ENCODE measurements at places on chromosomes 1 and 21.
A peak's percentile ranks its signal among the peaks of the same experiment; 100 is the strongest.

DNA sequence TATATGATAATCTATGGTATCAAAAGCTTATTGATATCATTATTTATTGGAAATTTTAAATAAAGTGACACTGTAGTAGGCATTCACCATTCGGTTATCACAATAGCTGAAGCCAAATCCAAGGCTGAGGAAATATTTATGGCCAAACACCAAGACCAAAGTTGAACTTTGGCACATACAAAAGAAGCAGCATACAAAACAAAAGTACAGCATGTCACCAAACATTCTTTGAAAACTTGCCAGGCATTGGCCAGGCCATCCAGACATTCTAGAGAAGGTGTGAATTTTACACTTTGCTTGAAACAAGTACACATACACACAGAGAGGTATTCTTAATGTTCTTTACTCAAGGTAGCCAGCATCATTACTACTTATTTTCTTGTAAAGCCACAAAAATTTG lies 544.4 kb upstream of the CXADR start:
- no peak for DNase-seq

- no peak for DNase-seq
Observed at GRCh38 chr21:46120301-46121285, 22.7 kb downstream of the COL6A2 start.

GRCh38 chr1:75265792-75266191 lies 131.6 kb downstream of the LHX8 start:
- DNase-seq, result peak; percentile 9

DNA sequence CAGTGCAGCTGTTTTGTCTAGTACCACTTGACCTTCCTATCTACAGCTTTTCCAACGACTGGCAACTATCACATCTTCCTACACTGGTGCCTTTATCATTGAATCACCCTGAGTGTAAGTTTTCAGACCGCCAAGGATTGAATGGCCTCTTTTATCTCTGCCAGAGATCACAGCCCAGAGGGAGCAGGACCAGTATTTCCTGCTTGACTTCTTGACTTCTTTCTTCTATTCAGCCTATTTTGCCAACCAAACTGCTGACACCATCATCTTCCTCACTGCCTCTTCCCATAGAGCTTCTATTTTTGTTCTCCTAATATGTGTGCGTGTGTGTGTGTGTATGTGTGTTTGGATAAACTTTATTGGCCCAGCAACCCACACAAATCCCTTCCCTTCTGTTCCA lies 53.8 kb downstream of the SERBP1 start:
- no peak for DNase-seq

GRCh38 chr1:219500327-219500897 lies 112.5 kb downstream of the ZC3H11B start:
- no peak for DNase-seq

DNA sequence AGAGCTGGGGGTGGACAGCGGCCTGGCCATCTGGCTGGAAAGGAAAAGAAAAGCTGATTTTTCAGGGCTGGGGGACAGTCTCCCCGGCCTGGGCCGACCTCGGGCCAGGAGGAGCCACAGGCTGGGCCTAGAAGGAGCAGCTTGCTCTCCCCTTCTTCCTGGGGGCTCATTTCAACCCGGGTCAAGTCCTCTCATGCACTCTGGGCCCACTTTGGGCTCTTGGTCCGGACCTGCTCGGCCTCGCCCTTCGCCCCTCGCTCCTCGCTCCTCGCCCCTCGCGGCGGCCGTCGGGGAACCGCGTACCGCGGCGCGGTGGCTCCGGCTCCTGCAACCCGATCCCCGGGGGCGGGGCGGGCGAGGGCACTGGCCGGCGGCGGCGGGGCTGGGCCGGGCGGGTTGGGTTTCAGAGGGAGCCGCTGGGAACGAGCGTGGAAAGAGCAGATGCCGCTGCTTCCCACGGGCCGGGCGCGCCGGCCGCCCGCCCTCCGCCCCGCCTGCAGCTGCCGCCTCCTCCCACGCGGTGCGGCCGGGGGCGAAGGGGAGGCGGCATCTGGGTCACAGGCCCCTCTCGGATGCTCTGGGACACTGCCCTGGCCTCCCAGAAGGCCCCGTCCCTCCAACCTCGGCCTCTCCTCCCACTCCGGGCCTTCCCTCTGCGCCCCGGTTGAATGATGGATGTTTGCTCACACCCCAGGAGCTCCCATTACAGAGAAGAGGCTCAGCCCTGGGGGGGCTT lies 6.6 kb downstream of the HEYL start:
- no peak for DNase-seq

GRCh38 chr1:12140016-12140415 lies 26.8 kb upstream of the TNFRSF1B start:
- no peak for DNase-seq

GRCh38 chr1:31761883-31762282 lies 2.3 kb downstream of the ADGRB2 start:
- no peak for DNase-seq

- no peak for DNase-seq
Observed at GRCh38 chr1:39800471-39800835, 11.8 kb upstream of the BMP8B start.

GRCh38 chr1:8352471-8352845 lies 34.5 kb downstream of the SLC45A1 start:
- no peak for DNase-seq

GRCh38 chr1:61457526-61458040 lies 267.4 kb downstream of the TM2D1 start:
- no peak for DNase-seq

GRCh38 chr1:82920418-82921248 lies 1078.3 kb downstream of the TTLL7 start:
- DNase-seq, result no peak

GRCh38 chr1:165235155-165235776 lies 121.2 kb downstream of the LMX1A start:
- DNase-seq, result peak; percentile 42

DNA sequence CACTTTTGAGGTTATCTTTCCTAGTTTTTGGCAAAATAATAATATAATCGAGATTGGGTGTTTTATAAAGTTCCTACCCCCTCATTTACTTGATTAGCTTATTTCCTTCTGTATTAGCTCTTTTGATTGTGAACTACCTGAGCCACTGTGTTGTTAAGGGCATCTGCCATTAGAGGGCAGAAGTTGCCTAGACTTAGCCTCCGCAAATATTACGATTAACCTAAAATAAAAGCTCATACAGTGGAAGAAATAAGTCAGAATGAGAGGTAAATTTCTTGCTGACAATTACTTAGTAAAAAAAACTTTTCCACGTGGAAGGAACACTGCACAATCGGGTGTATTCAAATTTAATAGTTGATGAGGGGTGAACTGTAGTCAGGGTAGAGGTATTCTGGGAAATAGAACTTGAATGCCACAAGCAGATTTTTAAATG lies 2.3 kb downstream of the H3-3A start:
- peak; percentile 45 for DNase-seq

DNA sequence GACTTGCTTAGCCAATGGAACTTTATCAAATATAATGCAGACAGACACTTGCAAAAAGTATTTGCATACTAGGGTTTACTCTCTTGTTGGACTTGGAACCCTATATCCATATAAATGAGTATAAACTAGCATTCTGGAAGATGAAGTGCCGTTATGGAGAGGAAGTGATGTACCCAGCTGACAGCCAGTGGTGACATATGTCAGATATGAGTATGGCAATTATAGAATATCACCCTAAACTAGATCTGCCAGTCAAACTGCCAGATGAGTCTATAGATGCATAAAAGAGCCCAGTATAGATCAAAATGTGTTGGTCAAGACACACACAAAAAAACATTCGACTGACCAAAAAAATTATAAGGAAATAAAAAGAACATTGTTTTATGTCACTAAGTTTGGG lies 739.3 kb downstream of the PLA2G4A start:
- no peak for DNase-seq

GRCh38 chr1:234570329-234571120 lies 39.5 kb downstream of the IRF2BP2 start:
- no peak for DNase-seq

- no peak for DNase-seq
Observed at GRCh38 chr1:232521660-232522059, 108.3 kb downstream of the SIPA1L2 start.

DNA sequence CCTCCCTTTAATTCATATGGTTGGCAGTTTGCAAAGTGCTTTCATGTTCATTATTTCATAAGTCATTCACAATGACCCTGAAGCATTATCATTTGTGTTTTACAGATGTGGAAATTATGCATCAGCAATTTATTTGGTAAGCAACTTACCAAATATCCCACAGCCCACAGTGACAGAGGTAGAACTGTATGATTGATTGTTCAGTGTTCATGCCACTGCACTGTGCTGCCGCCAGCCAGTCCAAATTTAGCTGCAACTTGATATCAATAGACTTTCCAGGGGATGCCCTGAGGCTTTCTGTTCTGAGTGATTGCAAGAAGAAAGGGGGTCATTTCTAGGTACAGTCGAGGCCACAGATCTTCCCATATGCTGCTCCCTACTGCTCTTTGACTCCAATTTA lies 380.3 kb downstream of the PLPP3 start:
- no peak for DNase-seq

DNA sequence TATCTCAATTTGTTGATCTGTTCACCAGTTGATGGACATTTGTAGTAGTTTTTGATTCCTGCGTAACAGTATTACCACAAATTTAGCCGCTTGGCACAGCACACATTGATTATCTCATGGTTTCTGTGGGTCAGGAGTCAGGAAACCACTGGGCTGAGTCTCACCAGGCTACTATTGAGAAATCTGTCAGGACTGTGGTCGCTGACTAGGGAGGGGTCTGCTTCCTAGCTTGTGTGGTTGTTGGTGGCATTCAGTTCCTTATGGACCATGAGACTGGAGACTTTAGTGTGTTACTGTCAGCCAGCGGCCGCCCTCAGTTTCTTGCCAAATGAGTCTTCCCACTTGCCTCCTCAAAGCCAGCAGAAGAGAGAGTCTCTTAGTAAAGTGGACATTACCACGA lies 9.8 kb downstream of the PEX14 start:
- DNase-seq, result no peak

- DNase-seq, result no peak
Observed at GRCh38 chr1:57072401-57073110, 106.7 kb upstream of the C8B start.

GRCh38 chr1:12371053-12371452 lies 141.2 kb downstream of the VPS13D start:
- no peak for DNase-seq

- DNase-seq, result peak; percentile 50
Observed at GRCh38 chr1:14598007-14598497, 433 bp upstream of the KAZN start.

DNA sequence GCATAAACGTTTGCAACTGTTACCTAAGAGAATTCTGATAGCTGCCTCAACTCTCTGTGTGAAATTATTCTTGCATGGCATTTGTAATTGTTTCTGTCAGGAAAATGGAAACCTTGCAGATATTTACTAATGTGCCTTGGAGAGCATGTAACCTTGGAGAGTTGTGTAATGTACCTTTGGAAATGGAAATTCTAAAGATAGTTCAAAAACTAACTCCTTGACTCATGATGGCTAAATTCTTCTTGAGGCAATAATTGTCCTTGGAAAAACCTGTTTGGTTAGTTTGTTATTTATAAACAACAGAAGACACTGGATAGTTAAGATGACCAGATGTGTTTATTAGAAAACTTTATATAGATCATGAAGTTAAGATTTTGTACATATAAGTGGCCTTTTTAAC lies 1033.8 kb downstream of the PLA2G4A start:
- no peak for DNase-seq

DNA sequence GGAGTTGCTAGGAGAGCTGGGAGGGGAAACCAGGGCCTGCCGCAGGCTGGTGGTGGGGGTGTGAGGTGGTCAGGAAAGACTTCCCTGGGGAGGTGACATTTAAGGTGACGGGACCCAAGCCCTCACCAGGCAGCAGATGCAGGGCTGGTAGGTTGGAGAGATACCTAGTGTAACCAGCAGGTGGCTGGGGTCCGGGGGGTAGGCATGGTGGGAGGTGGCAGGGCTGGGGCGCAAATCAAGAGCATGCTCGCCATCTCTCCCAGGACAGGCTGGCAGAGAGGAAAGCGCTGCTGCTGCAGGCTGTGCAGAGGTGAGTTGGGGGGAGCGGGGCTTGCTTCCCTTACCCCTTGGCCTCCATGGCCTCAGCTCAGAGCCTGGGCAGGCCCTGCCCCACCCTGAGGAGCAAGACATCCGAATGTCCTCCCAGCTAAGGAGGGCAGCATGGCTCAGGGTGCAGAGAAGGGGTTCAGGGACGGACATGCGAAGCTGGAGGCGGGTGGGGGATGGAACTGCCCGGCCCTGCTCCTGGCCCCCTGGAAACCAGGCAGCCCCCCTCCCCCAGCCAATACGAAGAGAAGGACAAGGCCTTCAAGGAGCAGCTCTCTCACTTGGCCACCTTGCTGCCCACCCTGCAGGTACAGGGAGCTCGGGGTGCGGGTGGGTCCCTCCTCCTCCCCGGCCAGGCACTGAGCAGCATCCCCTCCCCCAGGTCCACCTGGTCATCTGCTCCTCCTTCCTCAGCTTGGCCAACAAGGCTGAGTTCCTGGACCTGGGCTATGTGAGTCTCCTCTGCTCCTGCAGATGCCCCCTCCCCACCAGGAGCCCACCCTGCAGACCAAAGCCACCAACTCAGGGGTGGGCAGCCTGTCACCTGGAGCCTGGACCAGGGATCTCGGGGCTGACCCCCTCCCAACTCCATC lies 4.0 kb downstream of the RNF207 start:
- DNase-seq, result no peak

GRCh38 chr21:42745511-42746239 lies 92.3 kb downstream of the PDE9A start:
- DNase-seq, result no peak

- no peak for DNase-seq
Observed at GRCh38 chr1:248380854-248381253, 5.3 kb downstream of the OR2T6 start.

GRCh38 chr1:173505391-173505790 lies 28.3 kb downstream of the PRDX6 start:
- DNase-seq, result no peak

DNA sequence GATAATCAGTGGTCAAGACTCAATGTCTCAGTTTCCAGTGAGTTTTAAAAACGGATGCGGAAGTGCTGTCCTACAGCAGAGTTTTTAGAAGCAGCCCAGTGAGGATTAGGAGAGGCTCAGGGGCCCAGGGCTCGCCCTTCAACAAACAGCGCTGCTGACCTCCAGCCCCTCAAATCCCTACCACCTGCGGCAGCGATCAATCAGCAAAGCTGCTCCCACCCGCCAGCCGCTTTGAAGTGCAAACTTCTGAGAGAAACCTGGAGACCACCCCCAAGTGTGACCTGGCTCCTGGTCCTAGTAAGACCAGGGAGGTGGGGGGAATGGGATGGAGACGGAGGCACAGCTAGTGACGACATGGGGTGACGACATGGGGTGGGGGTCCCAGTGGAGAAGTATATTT lies 14.4 kb downstream of the ZBTB17 start:
- no peak for DNase-seq

GRCh38 chr1:37047542-37047941 lies 13.2 kb upstream of the GRIK3 start:
- DNase-seq, result no peak

Data from DMS79 (cell line).